ENCODE measurements at places on chromosomes 13 and 19.
A peak's percentile ranks its signal among the peaks of the same experiment; 100 is the strongest.

GRCh38 chr13:106471957-106472543 lies 63.4 kb downstream of the EFNB2 start:
- no peak for DNase-seq

- DNase-seq: no peak
Observed at GRCh38 chr13:29319451-29319850, 276.0 kb downstream of the SLC7A1 start.

- DNase-seq: no peak
Observed at GRCh38 chr19:55443045-55443823, at the start of gene SHISA7. Gene SHISA7 (minus strand): TSS chr19:55443300. CDS start chr19:55442863, 437 bp downstream.

DNA sequence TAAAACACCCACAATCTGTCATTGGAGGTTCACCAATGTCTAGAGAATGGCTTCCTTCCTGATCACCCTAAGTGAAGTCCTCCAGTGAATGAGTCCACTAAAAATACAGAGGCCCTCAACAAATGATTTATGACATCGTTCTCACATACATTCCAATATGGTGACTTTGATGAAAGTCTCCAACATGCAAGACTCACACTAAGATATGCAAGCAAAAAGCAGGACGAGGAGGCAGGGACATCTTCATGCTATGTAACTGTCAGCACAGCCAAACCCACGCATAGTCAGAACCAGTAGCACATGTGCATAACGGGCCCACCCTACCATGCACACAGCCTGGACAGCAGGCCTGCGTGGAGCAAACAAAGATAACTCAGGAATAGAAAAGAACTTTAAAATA lies 16.6 kb upstream of the LSM14A start:
- DNase-seq: no peak

DNA sequence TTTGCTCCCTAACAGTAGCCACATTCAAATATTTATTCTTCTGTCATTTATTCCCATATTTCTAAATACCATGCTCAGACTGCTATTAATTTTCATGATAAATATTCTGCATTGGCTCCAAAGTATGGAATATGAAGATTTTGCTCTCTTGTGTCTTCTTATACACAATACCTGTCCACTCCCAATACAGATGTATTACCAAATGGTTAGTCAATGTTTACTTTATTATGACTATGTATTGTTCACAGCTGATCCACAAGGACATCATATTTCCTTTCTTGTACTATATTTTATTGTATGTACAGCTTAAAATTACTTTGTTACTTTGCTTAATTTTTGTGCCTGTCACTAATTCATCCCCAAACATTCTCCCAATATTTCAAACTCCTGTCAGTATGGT lies 322.3 kb downstream of the OXGR1 start:
- no peak for DNase-seq

DNA sequence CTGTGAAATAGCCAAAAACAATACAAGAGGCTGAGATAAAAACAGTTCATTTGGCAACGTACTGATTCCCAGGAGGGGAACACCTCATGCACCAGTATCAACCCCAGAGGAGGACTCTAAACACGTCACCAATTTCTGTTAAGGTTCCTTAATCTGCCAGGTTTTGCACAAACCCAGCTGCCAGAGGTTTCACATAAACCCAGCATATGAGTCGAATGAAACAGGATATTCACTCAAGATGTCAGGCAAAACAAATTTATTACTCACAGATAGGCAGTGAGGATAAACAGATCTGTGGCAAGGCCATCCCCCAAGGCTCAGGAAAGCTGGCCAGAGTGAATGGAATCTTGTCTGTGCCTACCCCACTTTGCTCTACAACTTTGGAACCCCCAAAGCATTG lies 210.9 kb downstream of the GPC5 start:
- DNase-seq: no peak

DNA sequence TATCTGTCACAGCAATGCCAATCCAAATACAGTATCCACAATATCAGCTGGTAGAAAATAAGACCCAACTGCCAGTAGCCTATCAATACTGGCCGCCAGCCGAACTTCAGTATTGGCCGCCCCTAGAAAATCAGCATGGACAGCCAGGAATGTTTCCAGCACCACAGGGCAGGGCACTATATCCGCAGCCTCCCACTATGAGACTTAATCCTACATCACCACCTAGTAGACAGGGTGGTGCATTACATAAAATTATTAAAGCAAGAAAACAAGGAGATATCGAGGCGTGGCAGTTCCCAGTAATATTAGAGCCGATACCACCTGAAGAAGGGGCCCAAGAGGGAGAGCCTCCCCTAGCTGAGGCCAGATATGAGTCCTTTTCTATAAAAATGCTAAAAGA lies 111.3 kb downstream of the ZNF486 start:
- DNase-seq: peak; percentile 3

DNA sequence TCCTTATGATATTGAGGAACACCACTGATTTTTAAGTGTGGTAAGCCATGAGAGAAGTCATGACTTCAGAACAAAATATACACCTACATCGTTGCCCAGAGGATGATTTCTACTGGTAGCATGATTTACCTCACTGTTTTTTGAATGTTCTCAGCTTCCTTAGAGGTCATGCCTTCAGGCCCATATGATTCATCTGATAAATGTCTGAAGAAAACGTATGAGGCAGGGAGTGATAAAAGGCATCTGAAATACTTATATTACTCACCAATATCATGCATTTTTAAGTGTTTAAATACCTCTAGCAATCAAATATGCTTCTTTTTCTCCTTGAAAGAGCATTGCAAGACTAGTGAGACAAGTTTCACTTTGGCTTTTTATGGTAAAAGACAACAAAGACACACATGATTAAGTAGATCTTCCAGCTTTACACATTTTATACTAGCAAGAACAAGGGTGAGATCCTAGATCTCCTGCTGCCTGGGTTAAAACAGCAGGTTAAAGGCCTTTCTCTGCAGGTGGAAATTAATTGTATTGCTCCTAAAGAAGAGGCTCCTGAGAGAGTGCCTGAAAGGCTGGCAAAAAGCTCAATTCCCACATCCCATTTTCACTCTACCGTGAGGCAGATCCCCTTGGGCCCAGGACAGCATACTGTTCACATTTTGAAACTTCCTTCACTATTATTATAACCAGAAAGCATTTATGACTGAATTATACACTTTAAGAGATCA lies 432.4 kb downstream of the SLITRK1 start:
- DNase-seq: no peak

- no peak for DNase-seq
Observed at GRCh38 chr13:59701261-59701660, 462.5 kb downstream of the DIAPH3 start.

DNA sequence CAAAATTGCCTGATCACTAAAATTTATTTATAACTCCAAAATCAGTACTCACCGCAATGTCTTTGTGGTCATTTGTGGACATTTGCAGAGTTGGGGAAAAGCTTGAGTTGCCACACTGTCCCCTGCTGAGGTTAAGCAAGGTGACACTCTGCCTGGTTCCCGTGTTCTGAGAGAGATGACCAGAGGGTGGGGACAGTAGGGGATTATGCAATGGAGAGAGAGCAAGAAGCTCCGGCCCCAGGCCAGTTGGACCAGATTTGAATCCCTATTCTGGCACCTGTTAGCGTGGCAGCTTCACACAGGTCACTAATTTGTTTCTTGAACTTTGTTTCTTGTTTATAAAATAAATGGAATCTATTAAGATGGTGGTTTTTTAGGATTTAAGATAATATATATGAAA lies 17.8 kb downstream of the ERCC5 start:
- no peak for DNase-seq

DNA sequence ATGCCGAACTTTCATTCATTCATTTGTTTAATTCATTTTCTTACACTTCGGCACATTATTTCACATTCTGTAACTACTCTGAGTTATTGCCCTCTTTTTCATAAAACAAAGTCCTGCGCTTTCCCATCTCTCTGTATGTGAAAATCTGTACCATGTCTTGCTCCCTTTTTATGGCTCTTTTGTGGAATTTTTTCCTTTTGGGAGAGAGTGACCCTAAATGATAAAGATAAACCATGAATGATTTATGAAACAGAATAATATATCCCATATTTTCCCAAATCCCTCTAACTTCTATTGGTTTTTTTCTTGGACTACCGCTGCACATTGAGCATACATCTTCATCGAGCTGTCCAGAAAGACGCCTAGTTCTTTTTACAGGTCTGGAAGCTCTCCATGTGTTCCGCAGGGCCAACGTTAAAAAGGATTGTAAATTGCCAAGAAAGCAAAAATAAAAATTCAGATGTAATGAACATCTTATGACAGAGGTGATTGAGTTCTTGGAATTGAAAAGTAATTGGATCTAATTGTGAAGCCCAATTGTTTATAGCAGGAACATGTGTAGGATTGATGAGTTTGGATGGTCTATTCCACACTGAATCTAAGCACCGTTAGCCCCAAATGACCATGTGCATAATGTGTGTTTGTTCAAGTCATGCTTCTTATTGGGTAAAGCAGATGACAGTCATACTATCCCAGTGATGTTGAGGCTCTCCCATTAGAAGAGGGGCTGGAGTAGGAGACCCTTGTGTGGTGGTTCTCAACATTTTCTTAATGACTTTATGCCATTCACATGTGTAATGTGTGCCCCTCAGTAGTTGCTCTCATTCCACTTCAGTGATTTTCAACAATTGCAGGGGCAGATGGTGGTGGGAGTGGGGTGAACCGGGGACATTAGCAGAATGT lies 378.9 kb downstream of the DLEU7 start:
- no peak for DNase-seq

Measured in effector CD4-positive, alpha-beta T cell (primary cell).